GM12878 (cell line): ENCODE measurements at places on chromosomes 13 and 19. TPM values are rescaled to one million over a fixed set of nuclear protein-coding genes. Genes with fewer than 3 reads are reported as not detected.

- DNase-seq = no peak
Observed at GRCh38 chr13:73040484-73040883, 18.3 kb upstream of the KLF5 start.

- no peak for DNase-seq
Observed at GRCh38 chr19:51595190-51596175, 24.4 kb downstream of the ZNF175 start.

GRCh38 chr13:82657471-82657870 is 1224.8 kb downstream of the SLITRK1 start:
- DNase-seq = no peak

- no peak for DNase-seq
Observed at GRCh38 chr19:966485-967088, 17.6 kb upstream of the WDR18 start.

DNA sequence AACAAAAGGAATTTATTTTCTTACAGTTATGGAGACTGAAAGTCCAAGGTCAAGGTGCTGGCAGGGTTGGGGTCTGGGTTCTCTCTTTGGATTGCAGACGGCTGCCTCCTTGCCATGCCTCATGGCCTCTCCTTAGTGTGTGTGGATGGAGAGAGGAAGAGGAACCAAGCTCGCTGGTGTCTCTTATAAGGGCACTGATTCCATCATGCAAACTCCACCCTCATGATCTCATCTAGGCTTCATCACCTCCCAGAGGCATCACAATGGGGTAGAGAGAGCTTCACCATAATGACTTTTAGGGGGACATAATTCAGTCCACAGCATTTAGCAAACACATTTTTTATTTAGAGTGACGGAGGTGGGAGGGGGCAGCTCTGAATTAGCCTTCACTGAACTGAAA is 104.9 kb upstream of the ABCC4 start:
- no peak for DNase-seq

DNA sequence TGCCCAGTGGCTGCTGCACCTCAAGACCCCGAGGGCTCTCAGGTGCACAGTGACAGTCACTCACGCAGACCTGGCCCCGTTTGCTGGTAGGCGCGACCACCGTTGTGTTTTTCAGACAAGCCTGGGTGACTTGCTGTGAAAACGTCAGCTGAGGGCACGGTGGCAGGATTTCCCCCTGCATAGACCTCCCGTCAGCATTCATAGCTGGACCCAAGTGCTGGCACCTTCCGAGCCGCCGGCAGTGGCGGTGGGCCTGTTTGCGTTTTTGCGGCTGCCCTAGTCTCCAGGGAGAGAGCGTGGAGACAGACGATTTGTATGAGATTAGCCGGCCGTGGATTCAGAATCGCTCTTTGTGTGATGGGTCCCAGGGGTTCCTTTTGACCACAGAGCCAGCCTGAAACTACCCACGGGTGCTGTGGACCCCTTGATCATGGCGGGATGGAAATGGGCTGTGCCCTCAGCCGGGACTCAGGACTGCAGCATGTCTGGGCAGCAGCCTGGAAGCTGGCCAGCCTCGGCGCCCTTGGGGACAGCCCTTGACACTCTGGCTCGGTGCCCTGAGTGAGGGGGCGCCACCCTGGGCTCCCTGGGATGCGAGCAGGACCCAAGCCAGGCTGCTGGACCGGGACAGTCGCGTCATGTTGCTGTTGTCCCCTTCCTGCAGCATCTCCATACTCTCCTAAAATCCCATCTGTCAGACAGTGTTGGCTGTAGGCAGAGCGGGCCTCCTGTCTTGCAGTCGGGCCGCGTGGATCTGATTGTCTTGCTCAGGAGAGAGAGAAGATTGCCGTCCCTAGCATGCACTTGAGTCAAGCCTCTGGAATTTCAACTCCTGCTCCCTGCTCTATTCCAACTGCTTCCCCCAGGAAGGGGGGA is 8.6 kb downstream of the KDM4B start:
- DNase-seq = no peak

DNA sequence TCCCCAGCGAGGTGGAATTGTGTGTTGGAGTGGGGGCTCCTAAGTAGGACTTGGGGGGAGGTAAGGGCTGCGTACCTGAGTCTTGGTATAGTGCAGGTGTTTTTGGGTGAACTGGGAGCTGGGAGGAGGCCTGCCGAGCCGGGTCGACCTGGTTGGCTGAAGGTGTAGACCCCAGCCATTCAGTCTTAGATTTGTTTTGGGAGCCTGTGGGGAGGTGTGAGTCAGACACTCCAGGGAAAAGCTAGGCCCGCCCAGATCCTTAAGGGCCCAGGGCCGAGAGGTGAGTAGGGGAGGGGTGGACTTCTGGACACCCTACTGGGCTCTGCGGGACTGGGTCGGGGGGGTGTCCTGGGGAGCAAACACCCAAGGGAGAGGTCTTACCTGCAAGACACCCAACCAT is 935 bp downstream of the CRB3 start:
- DNase-seq = no peak

- no peak for DNase-seq
Observed at GRCh38 chr19:40365613-40366401, 17.3 kb downstream of the PLD3 start.

- no peak for DNase-seq
Observed at GRCh38 chr13:85685436-85685835, 113.8 kb downstream of the SLITRK6 start.

- DNase-seq = peak; percentile 74
Observed at GRCh38 chr13:28012896-28013295, 24.4 kb upstream of the URAD start.

DNA sequence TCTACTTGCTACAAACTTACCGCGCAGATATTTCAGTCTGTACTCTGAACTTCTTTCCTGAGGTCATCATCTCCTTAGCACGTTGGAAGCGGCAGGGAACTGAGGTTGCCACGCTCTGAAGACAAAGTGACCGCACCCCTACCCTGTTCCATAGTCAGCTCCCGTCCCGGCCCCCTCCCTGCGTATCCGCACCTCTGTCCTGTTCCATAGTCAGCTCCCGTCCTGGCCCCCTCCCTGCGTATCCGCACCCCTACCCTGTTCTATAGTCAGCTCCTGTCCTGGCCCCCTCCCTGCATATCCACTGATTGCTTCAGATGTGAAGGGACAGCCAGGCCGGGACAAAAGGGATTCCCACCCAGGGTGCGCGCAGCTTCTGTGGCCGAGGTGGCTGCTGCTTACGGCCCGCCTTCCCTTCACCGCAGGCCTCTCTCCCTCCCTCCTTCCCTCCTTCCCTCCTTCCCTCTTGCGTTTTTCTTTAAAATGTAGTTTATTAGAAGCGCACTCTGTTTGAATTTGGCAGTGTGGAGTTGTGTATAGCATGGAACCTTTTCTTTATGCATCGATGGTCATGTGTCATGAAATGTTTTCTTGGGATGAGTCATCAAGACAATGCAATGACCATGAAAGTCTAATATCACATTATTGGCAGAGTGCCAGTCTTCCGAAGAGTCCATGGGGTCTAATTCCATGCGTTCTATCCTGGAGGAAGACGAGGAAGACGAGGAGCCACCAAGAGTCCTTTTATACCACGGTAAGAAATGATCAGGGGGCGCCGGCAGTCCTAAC is 21.9 kb upstream of the NDUFS7 start:
- DNase-seq = no peak

- DNase-seq = no peak
Observed at GRCh38 chr19:1907563-1908363, 2.6 kb downstream of the ADAT3 start.

DNA sequence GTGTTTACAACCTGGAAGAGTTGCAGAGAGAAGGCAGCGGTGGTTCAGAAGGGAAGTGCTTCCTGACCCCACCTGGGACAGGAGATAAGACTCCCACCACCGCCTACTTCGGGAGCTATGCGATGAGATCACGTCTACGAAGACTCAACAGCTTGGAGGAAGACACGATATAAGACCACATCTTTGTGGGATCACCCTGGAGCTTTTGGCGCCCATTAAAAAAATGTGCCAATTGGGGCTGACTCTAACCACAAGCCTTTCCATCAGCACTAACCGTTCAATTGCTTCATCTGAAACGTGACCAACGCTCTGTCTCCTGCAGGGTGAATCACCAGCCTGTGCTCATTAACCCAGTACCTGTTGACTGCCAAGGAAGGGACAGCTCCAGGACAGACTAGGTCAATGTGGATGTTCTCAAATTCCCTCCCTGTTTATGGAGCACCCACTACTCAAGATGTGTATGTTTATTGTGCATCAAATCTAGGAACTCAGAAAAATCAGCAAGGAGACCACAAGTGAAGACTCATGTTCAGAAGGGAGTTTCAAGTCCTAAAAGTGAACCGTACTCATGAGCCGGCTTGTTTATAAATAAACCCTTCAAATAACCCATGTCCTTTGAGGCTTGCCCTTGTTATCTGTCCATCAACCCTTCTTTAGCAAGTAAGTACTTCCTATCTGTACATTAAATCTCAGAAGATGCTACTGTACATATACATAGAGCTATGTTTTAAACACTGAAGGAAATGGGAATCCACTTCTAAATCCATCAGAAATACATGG is 67.5 kb downstream of the LATS2 start:
- no peak for DNase-seq

- DNase-seq = no peak
Observed at GRCh38 chr19:7859831-7860713, 14.1 kb downstream of the PRR36 start.

- no peak for DNase-seq
Observed at GRCh38 chr13:73664851-73665250, 469.4 kb downstream of the KLF12 start.

- no peak for DNase-seq
Observed at GRCh38 chr19:35375505-35376307, 4.8 kb downstream of the GPR42 start.

DNA sequence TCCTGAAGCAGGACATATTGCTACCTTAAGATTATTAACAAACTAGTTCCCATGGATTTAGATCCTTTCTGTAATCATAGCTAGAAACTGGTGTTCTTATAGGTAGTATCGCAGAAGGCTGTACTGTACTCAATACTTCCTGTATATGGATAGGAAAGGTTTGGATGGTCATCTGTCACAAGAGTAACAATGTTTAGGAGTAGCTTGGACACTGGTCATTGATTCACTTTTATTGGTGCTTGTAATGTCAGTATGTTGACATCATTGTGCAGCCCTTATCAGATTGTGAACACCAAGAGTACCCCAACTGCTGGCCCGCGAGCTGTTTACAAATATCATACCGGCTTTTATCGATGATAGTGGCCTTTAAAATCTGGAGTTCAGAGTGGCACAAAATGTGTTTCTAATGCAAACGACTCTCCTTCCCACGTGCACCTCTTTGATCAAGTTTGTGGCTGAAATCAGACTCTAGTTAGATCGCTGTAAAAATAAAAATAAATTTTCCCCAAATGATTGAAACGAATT is 605 bp upstream of the CDK8 start:
- DNase-seq = no peak

GRCh38 chr13:25440061-25440460 is 68.3 kb downstream of the ATP8A2 start:
- no peak for DNase-seq

DNA sequence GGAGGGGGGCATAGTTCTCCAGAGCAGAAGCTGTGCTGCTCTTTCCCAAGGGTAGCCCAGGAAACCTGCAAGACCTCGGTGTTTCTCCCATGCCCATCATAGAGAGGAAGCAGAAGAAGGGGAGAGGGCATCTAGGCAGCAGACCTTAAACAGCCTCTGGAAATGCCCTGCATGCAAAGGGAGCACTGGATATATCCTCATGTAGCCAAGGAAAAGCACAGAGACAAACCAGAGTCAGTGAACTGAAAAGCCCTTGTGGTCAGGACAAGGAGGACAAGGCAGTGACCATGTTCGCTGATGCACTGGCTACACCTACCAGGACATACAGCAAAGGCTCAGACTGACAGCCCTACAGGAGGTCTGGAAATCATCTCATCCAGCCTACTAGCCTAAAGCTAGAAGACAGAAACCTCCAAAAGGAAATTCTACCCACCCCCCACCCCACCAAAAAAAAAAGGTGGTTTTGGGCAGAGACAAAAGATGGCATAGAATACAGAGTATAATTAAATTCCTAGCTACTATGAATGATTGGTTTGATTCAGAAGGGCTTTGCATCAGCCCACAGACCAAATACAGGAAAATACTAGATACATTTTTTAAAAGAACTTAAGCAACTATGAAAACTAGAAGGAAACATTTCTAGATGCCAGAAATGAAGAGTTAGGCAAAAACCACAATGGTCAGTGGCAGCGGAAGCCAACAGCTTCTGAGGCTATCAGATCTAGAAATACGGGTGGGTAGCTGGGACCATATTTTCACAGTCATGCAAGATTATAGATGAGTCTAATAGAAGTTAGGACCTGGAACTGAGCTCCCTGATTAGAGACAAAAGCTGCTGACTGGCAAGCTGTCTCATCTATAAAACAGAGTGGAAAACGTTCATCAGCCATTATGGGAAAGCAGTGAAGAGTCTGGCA is 4.4 kb upstream of the TBC1D4 start:
- DNase-seq = no peak

DNA sequence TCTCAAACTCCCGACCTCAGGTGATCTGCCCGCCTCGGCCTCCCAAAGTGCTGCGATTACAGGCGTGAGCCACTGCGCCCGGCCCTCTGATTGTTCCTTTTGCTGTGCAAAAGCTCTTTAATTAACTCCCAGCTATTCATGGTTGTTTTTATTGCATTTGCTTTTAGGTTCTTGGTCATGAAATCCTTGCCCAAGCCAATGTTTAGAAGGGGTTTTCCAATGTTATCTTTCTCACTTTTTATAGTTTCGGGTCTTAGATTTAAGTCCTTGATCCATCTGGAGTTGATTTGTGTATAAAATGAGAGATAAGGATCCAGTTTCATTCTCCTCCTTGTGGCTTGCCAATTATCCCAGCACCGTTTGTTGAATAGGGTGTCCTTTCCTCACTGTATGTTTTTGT is 19.2 kb upstream of the GRTP1 start:
- no peak for DNase-seq

- DNase-seq = no peak
Observed at GRCh38 chr19:29088761-29089160, 124.2 kb downstream of the UQCRFS1 start.

GRCh38 chr19:44848036-44848811 is 2.1 kb downstream of the NECTIN2 start:
- no peak for DNase-seq

DNA sequence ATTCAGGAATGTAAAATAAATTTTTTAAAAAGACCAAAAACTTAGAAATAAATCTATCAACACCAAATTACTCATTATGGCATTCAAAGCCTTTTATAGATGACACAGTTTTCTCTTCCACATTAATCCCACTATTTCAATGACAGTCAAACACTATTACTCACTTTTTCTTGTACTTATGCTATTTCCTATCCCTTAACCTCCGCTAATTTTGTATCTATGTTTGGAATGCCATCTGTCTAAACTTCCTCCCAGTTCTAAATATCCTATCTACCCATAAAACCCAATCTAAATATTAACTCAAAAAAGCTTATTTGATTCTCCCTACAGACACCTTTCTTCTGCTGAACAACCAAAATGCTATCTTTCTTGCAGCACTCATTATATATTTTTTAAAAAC is 203.5 kb downstream of the ENOX1 start:
- no peak for DNase-seq

GRCh38 chr19:1315470-1316166 is 29.9 kb downstream of the EFNA2 start:
- DNase-seq = no peak

GRCh38 chr19:12946092-12946721 is 545 bp downstream of the RAD23A start:
- DNase-seq = no peak

GRCh38 chr13:101144808-101145419 is 271.4 kb downstream of the NALCN start:
- peak; percentile 5 for DNase-seq

The TEX26 gene
- not detected in 2 replicates for total RNA-seq

The ZNF320 gene
- 2.1 and 2.6 TPM in 2 replicates for total RNA-seq

The ETV2 gene
- 0.93 and 1.3 TPM in 2 replicates for total RNA-seq

The TSC22D1 gene
- 14.4 and 15.7 TPM in 2 replicates for total RNA-seq

The JUND gene
- total RNA-seq = 164 and 176 TPM in 2 replicates

The NOVA2 gene
- 0.03 and 0.44 TPM in 2 replicates for total RNA-seq

The UGGT2 gene
- 17.8 and 17.9 TPM in 2 replicates for total RNA-seq

The CRX gene
- not detected in 2 replicates for total RNA-seq

The ARL11 gene
- total RNA-seq = 5.3 and 5.6 TPM in 2 replicates

The LILRA2 gene
- total RNA-seq = 1.1 and 1.5 TPM in 2 replicates
